ENCODE measurements at places on chromosomes 7 and 10.
A peak's percentile ranks its signal among the peaks of the same experiment; 100 is the strongest.

DNA sequence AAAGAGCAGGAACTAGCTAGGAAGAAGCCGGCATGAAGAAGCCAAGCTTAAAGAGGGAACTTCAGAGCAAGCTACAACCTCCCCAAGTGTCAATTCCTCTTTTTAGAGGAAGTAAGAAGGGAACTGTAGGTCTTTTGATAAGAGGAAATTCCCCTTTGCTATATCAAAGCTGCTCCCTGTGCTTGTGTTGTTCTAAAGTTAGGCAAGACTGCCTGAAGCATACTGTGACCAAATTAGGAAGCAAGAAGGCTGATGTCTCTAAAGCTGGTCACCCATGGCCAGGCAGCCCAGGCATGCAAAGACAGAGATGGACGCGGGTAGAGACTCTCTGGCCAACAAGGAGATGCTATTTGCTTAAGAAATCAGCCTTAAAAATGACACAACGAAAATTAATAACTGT, 87.9 kb downstream of the RNF216 start:
- peak; percentile 46 for DNase-seq

DNA sequence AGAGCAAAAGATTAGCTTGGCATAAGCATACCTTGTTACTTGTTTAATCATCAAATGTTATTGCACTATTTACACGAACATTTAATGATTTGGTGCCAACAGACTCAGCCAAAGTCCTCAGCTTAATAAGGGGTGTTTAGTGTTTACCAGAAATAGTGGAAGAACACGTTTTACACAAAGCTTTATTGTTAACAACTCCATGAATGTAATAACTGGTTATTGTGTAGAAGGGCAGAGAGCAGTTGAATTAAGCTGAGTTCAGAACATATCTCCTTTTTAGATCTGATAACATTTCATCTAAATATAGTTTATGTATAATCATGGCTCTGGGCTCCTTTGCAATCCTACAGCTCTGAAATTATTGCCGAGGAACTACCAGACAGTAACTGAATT, 99.1 kb downstream of the CABCOCO1 start:
- no peak for DNase-seq

DNA sequence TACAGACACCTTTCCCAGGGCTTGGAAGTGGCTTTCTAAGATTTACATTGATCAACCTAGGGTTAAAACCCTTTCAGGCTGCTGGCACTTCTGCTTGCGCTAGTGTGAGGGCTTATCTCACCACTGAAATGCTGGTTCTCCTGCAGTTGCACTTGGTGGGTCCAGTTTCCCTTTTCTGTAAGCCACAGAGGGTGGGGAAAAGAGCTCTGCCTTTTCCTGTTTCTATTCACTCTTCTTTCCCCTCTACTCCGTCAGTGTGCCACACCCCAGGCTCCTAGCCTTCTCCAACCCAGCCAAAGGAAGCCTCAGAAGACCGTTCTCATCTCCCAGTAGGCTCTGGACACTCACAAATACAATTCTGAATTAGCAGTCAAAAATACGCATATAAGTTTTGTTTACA, 19.0 kb upstream of the CAPZA2 start:
- DNase-seq: peak; percentile 72

DNA sequence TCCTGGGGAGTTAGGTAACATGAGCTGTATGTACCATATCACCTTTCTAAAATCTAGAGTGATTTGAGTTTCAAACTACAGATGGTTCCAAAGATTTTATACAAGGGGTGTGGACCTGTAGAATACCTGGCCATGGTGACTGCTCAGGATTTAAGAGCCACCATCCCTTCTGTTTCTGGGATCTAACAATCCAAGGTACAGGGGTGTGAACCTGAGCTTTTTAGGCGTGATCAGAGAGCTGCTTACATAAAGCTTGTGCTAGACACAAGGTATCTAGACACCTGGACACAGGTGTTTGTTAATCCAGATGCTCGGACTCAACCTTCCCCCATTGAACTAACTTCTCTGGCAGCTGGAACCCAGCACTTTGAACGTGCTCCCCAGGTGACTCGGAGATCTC, 516.4 kb downstream of the RPS24 start:
- DNase-seq: no peak

GRCh38 chr10:58560068-58560467, 47.4 kb downstream of the BICC1 start:
- no peak for DNase-seq

GRCh38 chr10:99346247-99346646, 17.1 kb downstream of the CNNM1 start:
- DNase-seq: no peak

DNA sequence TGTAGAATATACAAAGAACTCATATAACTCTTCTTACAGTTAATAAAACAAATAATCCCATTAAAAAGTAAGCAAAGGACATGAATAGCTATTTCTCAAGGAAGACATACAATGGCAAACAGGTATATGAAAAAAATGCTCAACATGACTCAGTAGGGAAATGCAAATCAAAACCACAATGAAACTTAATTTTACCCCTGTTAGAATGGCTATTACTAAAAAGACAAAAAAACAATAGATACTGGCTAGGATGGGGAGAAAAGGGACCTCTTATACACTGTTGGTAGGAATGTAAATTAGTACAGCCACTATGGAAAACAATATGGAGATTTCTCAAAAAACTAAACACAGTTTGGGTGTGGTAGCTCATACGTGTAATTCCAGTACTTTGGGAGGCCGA, 37.8 kb downstream of the HERPUD2 start:
- DNase-seq: no peak

- no peak for DNase-seq
These were observed 70.2 kb downstream of the ZNF467 start for GRCh38 chr7:149703044-149703650.

- no peak for DNase-seq
These were observed 38.3 kb downstream of the OAT start for GRCh38 chr10:124380256-124380995.

- peak; percentile 36 for DNase-seq
These were observed 45.5 kb downstream of the VOPP1 start for GRCh38 chr7:55526770-55527169.

DNA sequence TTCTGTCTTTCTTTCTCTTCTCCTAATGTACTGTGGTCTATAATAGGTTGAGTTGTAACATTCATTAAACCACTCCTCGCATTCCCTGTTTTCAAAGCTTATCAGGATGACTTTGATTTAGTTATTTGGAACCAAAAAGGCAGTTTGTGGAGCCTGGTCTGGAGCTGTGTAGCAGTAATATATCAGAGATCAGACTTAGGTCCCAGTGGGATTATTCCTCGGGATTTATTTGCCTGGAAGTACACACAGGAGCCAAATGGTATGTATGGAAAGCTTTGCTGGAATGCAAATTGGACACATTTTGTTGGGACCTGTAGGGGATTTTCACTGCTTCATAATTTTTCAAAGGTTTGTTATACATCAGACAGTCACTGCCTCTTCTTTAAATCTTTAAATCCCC, 40.9 kb downstream of the GBF1 start:
- DNase-seq: no peak

DNA sequence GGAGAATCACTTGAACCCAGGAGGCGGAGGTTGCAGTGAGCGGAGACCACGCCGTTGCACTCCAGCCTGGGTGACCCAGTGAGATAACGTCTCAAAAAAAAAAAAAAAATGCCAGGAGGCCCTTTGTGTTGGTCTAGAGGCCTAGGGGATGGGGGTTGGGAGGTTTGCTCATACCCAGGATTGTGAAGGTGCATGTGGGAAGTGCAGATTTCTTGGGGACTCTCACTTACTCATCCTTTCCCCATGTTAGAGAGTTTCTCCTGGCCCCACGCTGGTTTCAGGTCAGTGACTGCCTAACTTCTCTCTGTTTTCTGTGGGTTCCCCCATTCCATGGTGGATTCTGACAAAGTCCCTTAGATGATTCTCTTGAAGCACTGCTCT, 471.5 kb upstream of the CNTNAP2 start:
- DNase-seq: no peak

DNA sequence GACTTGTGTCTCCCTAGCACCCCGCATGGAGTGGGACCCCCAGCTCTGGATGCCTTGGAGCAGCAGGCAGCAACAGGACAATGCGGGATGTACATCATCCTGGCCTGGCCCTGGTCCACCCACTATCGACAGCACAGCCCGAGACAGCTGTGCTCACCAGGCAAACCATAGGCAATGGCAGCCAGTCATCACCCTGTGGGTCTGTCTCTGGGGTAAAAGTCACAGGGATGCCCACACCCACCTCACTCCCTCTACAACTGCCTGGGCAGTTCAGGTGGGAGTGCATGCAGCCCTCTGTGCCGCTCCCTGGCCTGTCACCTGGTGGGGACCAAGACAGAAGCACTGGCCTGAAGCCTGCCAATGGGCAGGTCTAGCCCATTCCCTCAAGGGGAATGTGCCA, 147.8 kb downstream of the GRID1 start:
- DNase-seq: no peak

DNA sequence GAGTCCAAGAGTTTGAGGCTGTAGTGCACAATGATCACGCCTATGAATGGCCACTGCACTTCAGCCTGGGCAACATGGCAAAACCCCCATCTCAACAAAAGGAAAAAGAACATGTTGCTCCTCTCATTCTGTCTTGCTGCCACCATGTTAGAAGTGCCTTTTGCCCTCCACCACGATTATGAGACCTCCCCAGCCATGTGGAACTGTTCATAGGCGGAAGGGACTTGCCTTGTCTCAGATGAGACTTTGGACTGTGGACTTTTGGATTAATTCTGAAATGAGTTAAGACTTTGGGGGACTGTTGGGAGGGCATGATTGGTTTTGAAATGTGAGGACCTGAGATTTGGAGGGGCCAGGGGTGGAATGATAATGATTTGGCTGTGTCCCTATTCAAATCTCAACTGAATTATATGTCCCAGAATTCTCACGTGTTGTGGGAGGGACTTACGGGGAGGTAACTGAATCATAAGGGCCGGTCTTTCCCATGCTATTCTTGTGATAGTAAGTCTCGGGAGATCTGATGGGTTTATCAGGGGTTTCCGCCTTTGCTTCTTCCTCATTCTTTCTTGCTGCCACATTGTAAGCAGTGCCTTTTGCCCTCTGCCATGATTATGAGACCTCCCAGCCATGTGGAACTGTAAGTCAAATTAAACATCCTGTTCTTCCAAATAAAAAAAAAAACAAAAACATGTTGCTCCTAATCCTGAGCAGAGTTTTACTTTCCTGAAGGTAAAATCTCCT, 22.3 kb downstream of the DLG5 start:
- no peak for DNase-seq

DNA sequence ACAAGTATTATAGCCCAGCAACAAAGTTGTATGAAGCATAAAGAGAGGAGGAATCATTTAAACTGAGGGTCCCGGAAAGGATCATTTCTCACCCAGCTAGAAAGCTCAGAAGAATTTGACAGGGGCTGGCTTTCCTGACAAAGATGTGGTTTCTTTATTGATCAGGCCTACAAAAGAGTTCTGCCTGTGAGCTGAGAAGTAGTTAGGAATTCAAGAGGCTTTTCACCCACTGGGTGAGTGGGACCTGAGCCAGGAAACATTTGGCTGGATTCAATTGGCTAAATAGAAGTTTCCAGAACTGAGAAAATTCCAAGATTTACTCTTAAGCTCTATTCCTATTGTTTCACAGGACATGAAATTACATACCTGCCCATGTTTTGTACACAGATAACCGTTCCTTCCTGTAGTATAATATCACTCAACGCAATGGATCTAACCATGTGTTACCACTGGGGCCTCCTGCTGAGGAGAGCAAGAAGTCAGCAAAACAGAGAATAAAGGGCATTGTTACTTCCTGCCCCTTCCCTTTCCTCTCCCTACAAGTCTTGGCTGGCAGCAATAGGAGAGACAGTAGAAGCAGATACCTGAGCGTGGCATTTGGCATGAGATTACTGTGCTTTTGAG, 53.9 kb upstream of the PAPSS2 start:
- DNase-seq: no peak

- peak; percentile 44 for DNase-seq
These were observed 118.2 kb downstream of the CDK6 start for GRCh38 chr7:92717993-92718716.

DNA sequence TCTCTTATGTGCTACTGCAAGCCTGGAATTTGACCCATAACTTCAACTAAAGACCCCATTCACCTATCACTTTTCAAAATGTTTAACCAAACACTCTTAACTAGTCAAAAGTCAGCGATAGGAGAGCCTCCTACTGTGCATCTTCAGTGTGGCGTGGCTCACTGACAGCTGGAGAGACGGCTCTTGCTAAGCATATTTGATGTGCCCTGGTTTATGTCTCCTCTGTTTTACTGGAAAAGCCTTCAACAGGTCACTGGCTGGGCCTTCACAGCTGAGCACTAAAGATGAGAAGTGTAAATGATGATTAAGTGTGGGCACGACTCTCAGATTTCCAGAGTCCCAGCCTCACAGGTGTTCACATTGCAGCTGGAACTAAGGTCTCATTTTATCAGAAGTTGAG, 472.1 kb downstream of the SEMA3D start:
- DNase-seq: no peak

- DNase-seq: no peak
These were observed at the start of gene CPA1 for GRCh38 chr7:130379921-130380860. CPA1 (plus strand) TSS chr7:130380494; CDS start chr7:130380521, 27 bp downstream.

DNA sequence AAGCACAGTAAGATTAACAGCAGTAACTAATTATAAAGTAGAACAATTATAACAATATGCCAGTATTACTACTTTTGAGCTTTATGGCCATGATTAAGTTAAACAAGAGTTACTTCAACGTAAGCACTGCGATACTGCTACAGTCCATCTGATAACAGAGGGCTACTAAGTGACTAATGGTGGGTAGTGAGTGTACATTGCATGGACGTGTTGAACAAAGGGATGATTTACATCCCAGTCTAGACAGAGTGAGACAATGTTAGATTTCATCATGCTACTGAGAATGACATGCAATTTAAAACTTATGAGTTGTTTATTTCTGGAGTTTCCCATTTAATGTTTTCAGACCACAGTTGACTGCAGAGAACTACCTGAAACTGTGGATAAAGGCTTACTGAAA, 45.6 kb downstream of the TPST1 start:
- no peak for DNase-seq

- no peak for DNase-seq
These were observed 77.5 kb upstream of the EEPD1 start for GRCh38 chr7:36075561-36075960.

DNA sequence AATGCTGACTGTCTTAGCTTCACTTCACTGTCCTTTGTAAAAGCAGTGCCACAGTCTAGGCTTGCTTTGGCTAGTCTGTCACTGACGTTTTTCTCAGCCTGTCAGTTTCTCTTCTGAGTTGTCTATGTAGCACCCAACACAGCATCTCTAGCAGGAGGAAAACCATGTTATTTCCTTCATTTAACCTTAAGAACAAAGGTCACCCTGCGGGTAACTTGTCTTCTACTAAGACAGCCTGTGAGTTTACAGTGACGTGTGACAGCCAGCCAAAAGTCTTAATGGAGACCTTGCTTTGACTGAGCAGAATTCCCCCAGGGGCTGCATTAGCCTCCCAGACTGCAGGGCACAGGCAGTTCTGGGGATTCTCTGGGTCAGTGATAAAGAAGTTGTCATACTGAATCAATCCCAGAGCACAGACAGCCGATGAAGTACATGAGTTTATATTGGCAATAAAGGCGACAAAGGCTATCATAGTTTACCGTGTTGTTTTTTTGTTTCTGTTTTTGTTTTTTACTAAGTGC, 296.0 kb upstream of the KIAA1217 start:
- no peak for DNase-seq
